ENCODE measurements at places on chromosomes 5 and 9. TPM values are rescaled to one million over a fixed set of nuclear protein-coding genes. Genes with fewer than 3 reads are reported as not detected.

- DNase-seq, result no peak
Measured at GRCh38 chr5:58675341-58675740, 92.5 kb downstream of the RAB3C start.

PCDHA1 gene
- not detected for total RNA-seq

DNA sequence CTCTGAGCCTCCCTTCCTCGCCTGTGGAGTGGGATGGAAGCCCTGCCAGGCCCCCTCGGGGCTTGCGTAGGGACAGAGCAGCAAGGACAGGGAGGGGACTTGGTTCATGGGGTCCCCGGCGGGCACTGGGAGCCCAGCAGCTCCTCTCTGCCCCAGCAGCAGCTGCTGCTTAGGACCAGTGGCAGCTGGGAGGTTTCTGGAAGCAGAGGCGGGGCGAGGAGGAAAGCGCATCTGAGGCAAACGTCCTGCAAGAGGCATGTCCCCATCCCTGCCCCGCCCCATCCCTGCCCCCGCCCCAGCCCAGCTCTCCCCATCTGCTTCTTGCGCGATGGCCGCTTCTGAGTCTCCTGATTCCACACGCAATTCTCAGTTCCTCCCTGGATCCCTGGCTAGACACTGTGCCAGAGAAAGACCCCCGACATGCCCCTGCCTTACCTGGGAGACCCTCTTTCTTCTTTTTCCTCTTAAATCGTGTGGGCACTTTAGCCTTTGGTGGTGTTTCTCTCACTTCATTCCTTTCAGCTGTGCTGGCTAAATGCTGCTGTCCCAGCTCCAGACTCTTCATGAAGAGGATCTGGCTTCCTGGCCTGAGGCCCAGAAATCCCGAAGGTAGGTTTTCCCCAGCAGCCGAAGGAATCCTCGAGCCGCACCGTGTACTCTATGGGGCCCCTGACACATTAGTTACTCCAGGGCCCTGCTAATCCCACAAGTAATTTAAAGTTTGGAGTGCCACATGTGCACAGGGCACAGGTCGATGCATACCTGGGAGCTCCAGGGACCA lies 4.4 kb upstream of the OR2S2 start:
- peak; percentile 90 for DNase-seq

DNA sequence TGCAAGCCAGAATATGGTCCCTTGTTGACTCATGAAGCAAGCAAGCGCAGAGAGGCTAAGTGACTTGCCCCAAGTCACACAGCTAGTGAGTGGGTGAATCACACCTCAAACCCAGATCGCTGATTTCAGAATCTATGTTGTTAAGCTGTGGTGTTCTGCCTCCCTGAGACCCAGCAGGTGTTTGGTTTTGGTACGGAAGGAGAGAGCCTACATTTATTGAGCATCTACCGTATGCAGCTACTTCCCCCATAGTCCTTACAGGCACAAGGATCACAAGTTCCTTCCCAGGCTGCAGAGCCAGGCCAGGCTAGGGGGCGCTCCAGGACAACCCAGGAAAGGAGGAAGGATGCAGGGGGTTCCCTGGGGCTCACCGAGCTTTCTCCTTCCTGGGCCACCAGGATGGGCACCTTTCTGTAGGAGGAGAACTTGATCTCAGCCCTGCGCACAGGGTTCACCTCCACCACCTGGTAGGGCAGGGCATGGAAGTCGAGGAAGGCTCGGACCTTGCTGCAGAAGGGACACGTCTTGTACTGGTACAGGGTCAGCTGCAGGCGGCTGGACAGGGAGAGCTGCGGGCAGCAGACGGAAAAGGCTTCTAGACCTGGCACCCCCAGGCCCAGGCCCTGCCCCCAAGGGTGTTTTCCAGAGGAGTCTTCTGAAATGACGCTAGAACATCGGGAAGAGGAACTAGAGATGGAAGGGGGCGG lies 2.5 kb downstream of the PTGES2 start:
- peak; percentile 87 for DNase-seq

ALDOB gene
- total RNA-seq, result not detected

DNA sequence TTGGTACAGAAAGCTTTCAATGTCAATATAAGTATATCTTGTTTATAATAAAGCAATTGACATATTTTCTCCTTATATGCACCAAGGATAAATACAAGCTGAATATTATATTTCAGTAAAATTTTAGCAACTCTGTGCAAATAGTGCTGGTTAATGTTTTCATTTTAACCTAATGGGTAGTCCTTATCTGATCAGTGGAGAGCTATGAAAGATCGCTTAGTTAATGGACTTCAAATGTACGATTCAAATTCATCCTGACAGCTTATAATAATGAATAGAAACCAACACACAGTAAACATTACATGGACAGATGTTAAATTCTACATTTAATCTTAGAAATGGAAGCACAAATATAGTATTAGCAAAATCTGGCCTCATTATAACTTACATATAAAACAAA lies 1495.2 kb upstream of the C9orf72 start:
- DNase-seq, result no peak

- no peak for DNase-seq
Measured at GRCh38 chr5:155189981-155190380, 176.4 kb downstream of the KIF4B start.

GRCh38 chr5:80835128-80835527 lies 125.0 kb upstream of the RASGRF2 start:
- DNase-seq, result no peak

SLC34A1 gene
- total RNA-seq, result not detected

DNA sequence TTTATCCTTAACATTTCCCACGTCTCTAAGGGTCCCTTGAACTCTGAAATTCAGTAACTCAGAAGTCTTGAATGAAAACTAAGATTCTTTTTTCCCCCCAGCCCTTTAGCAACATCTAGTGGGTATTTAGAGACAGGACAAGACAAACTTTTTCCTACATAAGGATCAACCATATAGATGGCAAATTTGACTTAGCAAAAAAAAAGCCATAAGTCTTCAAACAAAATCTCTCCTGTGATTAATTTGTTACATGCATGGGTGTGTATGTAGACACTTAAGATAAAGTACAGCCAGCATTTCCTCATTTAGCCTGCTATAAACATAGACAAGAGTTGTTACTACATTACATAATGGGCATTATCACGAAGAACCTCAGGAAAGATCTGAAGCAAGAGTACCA lies 29.1 kb upstream of the ANKRD31 start:
- DNase-seq, result peak; percentile 69

- DNase-seq, result no peak
Measured at GRCh38 chr5:66993448-66993847, 203.2 kb downstream of the CD180 start.

IL3 gene
- not detected for total RNA-seq

- DNase-seq, result no peak
Measured at GRCh38 chr5:169435506-169436229, 134.7 kb upstream of the SLIT3 start.

DNA sequence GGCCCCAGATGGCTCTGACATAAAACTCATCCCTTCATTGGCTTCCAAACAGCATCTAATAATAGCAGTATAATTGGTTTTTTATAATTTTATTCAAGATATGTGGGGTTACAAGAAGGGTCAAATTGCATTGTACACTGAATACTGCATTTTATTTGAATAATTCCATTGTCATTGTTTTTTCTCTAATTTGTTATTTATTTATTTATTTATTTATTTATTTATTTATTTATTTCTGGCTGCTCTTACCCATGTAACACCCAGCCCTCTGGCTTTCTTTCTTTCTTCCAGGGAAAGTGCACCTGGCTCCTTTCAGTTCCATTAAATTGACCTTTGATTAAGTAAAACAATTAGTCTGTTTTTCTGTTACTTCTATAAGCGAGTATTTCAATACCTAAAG lies 210.1 kb downstream of the CDH9 start:
- no peak for DNase-seq

GRCh38 chr9:126853667-126854066 lies 6.8 kb upstream of the ZBTB34 start:
- peak; percentile 43 for DNase-seq

GRCh38 chr9:122325124-122325523 lies 45.7 kb upstream of the PTGS1 start:
- peak; percentile 58 for DNase-seq

DNA sequence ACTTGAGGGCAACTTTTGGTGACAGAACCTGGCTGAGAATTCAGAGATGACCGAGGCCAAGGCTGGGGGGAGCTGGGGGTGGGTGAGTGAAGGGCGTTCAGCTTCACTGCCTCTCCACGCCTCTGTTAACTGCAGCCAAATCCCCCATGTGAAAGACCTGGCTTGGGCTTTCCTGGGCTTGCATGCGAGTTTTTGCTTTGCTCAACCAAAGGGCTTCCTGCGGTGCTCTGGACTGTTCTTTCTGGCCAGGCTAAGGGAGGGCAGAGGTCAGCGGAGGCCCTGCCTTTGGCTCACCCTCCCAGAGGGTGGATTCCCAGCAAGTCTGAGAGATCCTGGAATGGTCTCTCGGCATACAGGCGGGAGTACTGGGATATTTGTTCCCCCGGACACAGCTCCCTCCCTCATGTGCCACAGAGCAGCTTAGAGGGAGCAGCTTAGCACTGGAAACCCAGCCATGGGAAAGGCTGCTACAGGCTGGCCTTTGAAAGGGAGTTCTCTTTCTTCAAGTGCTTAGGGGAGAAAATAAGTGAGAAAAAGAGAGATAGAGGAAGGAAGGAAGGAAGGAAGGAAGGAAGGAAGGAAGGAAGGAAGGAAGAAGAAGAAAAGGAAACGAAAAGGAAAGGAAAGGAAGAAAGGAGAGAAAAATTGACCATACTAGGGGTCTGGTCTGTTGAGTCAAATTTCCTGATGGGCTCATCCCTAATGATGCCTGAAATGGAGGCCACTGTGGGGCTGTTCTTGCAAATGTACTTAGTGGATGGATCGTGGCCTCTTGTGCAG lies 158.8 kb downstream of the FGF18 start:
- no peak for DNase-seq

FBLL1 gene
- 0.36 TPM for total RNA-seq

- DNase-seq, result peak; percentile 44
Measured at GRCh38 chr9:127767410-127767809, 11.1 kb downstream of the SH2D3C start.

CNTNAP3B gene
- total RNA-seq, result 15.0 TPM

GRCh38 chr9:123267481-123268198 lies 746 bp downstream of the STRBP start:
- peak; percentile 59 for DNase-seq

GRCh38 chr5:170365011-170365410 lies 24.2 kb downstream of the KCNMB1 start:
- DNase-seq, result no peak

QRFP gene
- total RNA-seq, result not detected

CYSRT1 gene
- 1.1 TPM for total RNA-seq

UGT3A1 gene
- not detected for total RNA-seq

PFN3 gene
- not detected for total RNA-seq

AK1 gene
- total RNA-seq, result 100 TPM

DNA sequence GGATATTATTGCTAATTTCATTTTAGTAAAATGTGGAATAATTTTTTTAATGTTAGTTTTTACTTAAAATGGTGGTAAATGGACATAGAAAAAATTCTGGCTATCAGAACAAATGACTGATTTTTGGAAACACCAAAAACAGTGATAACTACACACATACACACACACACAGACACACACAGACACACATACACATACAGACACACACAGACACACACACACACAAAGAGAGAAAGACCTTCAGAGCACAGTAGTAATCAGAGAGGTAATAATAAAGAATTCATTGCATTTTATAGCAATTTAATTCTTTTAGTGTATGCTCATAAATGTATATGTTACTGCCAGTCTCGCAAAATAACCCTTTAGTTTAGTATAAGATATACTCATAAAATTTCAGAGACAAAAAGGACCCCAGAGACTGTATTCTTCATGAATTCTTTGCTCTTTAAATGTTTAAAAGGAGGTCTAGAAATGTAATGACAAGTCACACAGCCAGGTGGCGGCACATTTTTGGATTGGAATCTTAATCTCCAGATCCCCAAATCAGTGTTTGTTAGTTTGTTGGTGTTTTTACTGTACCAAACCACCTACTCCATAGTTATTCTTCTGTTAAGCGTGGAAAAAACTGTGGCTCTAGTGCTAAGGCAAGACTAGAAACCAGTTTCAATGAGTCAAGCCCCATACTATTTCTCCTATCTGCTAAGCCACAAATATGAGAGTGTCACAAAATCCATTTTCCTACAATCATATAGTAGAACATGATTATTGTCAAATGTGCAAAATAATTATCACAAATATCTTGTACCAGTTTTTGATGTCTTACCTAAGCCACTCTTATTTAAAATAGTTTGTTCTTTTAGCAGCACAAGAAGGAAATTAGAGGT lies 109.9 kb downstream of the EDIL3 start:
- DNase-seq, result no peak

DNA sequence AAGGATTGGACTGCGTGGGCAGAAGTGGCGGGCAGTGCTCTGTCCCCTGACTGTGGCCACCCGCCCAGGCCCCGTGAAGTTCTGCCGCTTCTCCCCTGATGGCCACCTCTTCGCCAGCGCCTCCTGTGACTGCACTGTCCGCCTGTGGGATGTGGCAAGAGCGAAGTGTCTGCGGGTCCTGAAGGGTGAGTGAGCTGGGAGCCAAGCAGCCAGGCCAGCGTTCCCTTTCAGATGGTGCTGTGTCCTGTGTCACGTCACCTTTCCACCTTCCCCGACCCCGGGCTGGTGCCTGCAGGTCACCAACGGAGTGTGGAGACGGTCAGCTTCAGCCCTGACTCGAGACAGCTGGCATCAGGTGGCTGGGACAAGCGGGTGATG lies 2.3 kb downstream of the WDR38 start:
- DNase-seq, result no peak

GRCh38 chr9:22210262-22210661 lies 201.2 kb upstream of the CDKN2B start:
- DNase-seq, result no peak

GRCh38 chr9:18826248-18826647 lies 206.8 kb downstream of the SAXO1 start:
- no peak for DNase-seq

- no peak for DNase-seq
Measured at GRCh38 chr5:58024151-58024550, 435.7 kb downstream of the PLK2 start.

GRCh38 chr9:108194154-108194553 lies 661.6 kb downstream of the ACTL7B start:
- DNase-seq, result no peak

GRCh38 chr5:124021066-124021641 lies 509.2 kb downstream of the CSNK1G3 start:
- DNase-seq, result no peak

DNA sequence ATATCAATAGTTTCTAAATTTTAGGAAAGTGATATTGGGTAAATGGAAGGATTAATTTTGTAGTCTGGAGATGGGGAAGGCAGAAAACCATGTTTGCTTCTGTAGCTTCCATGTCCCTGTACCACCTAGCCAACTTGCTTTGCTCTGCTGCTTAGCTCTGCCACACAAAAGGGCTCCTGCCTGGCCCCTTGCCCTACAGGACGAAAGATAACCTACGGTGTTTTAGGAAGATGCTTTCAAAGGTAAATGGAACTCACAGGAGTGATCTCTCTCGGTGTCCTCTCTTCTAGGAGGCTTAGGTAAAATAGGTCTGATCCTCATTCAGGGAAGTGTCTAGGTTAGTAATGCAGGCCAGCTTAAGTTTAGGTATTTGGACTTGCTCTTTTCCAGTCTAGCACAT lies 37.8 kb upstream of the DMXL1 start:
- DNase-seq, result no peak

DNA sequence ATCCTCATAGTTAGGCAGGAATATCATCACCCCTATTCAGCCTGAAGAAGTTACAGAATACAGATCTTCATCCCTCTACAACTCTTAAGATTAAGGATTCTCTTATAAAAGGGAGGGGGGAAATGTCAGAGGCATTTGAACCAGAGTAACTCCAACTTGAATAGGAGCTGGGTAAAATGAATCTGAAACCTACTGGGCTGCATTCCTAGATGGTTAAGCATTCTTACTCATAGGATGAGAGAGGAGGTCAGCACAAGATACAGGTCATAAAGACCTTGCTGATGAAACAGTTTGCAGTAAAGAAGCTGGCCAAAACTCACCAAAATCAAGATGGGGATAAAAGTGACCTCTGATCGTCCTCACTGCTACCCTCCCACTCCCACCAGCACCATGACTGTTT lies 14.4 kb downstream of the FREM1 start:
- no peak for DNase-seq

All from osteoblast (primary cell).